ENCODE measurements at places on chromosomes 7 and 10.

DNA sequence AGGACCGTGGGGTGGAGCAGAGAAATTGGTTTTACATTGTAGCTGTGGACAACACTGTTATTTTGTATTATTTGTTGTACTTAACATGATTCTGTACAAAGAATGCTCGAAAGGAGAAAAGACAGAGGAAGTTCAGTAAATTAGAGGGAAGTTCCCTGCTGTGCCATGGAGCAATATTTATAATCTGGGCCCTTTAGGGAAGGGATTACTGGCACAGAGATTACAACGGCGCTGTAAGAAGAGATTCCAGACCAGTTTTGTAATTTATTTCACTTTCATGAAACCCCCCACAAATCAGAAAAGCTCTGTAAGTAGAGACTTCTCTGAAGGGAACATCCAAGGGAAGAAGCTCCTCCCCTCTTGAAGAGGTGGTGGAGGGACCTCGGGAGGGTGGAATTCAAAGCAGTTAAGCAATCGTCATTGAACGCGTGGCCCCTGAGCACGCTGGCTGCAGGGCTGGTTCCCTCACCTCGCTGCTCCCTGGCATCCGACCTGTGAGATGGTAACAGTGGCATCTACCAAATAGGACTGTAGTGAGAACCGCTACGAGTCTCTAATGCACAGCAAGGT lies 113.5 kb downstream of the KLF6 start:
- DNase-seq = no peak

GRCh38 chr10:101453791-101454718 lies 100.1 kb downstream of the BTRC start:
- DNase-seq = no peak

GRCh38 chr10:109959259-109960145 lies 36.2 kb upstream of the XPNPEP1 start:
- no peak for DNase-seq

GRCh38 chr7:91892821-91893340 lies 12.4 kb upstream of the MTERF1 start:
- DNase-seq = no peak

- DNase-seq = no peak
Measured at GRCh38 chr7:105963038-105963667, at the start of gene CDHR3. CDHR3 (plus strand) TSS chr7:105963264; CDS start chr7:105963319, 55 bp downstream.

DNA sequence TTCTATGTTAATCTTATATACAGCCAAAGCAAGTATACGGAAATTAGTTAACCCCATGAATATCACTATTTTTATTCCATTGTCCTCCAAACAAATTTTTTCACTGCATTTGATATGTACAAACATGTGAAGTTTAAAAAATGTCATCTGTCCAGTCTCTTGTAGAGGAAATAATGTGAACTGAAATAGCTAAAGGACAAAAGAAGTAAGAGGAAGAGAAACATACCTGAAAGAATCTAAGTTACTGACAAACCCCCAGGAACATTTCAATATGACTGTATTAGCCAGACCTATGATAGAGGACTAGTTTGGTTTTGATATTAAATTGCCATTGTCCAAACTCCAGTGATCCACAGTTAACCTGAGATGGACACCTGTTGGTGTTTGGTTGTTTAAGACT lies 80.6 kb downstream of the NRCAM start:
- no peak for DNase-seq

- DNase-seq = no peak
Measured at GRCh38 chr7:130393101-130393561, 12.8 kb downstream of the CPA1 start.

GRCh38 chr7:95675016-95675415 lies 78.7 kb upstream of the PDK4 start:
- no peak for DNase-seq

GRCh38 chr7:99699946-99700345 lies 20.1 kb upstream of the CYP3A5 start:
- DNase-seq = no peak

GRCh38 chr7:25313526-25313925 lies 85.2 kb upstream of the NPVF start:
- no peak for DNase-seq

DNA sequence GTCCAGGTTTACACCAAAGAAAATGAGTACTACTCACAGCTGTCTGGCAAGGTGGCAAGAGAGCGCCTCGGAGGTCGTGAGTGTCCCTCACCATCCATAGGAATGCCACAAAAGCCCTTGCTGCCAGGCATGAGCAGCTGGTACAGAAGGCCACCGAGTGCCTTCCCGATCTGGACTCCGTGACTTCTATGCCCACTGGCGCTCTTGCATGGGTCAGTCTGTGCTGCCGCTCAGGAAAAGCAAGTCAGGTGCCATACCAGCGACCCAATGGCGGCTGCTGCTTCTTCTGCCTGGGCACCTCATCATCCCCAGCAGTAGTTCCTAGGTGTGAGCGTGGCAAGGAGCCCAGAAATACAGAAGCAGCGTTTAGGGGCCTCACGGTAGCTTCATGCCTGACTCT lies 11.7 kb downstream of the TBXAS1 start:
- no peak for DNase-seq

DNA sequence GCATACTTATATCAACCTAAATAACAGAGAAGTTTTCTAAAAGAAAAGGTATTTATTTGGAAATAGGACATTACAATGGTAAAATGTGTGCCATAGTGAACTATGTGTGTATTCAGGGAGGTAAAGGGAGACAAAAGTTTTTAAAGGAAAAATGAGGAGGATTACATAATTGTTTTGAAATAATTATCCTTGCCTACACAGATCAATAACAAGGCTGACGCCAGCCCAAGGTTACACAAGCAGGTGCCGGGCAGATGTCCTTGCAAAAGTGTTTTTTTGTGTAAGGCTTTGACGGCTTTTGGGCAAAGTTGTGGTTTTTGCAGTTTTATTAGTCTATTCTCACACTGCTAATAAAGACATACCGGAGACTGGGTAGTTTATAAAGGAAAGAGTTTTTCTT lies 22.7 kb upstream of the SLC35B4 start:
- DNase-seq = no peak

- DNase-seq = no peak
Measured at GRCh38 chr7:85749696-85750453, 563.0 kb upstream of the SEMA3D start.

GRCh38 chr10:44749151-44749550 lies 162.0 kb upstream of the TMEM72 start:
- no peak for DNase-seq

- no peak for DNase-seq
Measured at GRCh38 chr7:24108906-24109376, 175.0 kb upstream of the NPY start.

- DNase-seq = no peak
Measured at GRCh38 chr7:30464231-30464671, 14.3 kb downstream of the NOD1 start.

DNA sequence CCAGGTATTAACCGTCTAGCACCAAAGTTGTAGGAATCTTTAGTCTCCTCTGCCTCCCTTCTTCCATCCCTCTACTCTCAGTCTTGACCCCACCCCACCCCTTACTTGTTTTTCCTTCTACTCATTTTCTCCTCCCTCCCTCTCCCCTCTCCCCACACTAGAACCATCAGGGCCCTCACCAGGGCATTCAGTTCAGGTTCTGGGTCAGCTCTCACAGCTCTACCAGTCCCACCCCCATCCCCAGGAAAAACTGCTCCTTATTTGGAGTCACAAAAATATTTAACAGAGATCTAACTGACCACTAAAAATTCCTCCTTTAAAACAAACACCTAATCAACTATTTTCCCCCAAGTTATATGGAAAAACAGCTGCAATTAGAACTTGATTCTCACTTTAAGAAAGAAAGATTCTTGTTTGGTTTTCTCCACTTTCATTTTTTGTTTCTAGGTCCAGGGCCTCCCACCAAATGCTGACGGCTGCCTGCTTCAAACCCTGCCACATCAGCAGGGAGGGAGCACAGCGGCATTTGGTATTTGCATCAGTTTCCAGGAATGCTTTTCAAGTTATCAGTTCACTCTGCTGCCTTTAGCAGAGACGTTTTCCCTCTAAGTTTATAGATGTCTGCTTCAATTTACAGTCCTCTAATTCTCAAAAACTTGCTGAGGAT lies 2.8 kb upstream of the COL1A2 start:
- DNase-seq = no peak

DNA sequence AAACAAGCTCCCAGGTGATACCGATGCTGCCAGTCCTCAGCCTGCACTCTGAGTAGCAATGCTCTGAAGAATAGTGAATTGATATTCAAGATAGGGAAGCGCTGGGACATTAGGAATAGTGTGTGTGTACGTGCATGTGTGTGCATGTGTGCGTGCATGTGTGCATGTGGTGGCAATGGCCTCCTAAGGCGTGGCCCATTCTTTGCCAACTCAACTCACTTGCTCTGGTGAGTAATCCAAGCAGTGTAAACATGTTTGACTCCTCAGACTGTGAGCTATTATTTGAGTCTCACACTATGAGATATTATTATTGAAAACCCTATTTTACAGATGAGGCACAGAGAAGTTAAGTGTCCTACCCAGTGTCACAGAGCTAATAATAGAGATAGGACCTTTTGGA lies 186.6 kb downstream of the RAB11FIP2 start:
- no peak for DNase-seq

- no peak for DNase-seq
Measured at GRCh38 chr7:131769241-131769640, 212.8 kb upstream of the PODXL start.

GRCh38 chr10:57161157-57161556 lies 800.1 kb upstream of the ZWINT start:
- no peak for DNase-seq

DNA sequence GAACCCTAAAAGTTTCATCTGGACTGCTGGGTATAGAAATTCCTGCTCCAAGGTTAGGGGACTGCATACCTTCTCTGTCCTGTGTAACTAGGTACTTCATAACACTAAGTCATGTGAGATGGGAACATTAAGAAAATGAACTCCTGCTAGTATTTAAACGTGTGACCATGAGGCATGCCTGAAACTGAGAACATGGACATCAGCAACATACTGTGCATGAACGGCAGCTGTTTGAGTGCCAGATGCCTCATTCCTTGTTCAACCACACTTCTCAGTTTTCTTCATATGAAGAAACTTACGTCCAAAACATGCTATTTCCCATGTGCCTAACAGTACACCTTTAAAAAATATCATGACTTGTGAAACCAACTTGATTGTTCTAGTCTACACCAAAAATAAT lies 88.5 kb downstream of the CREM start:
- no peak for DNase-seq

GRCh38 chr7:25073451-25073850 lies 51.6 kb downstream of the CYCS start:
- DNase-seq = no peak

DNA sequence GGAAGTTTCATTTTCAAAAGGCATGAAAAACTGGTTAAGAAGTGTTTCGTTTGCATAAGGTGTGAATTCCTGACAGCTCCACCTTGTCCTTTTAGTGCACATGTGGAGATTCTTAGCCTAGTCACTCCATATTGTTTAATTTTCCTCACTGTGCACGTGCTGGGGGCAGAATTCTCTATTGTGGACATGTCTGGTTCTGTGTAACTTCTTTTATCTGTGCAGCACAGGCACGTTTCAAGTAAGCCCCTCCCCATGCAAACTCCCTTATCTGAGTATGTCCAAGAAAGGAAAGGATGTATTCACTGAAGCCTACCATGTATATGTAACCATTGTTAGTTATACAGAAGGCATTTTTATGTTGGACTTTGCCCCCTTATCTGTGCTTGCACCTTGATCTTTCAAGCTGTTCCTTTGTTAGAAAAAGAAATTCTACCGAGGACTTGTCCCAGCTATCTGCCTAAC lies 1346.3 kb downstream of the REEP3 start:
- DNase-seq = no peak

DNA sequence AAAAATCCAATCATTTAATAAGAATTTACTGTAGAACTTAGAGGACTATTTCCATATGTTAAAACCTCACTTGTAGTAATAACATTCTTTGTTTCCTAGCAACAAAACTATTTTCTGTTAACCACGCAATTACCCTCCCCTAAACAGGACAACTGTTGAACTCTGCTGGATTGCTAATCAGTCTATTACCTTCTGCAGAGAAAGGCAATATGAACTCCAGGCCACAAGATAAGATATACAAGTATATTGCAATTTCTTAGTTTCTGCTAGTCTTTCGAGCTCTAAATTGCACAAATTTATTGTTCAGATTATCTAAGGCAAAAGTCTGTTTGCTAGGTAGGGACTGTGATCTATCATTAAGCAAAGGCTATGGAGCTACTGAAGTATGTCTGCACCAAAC lies 920.1 kb upstream of the LRRN3 start:
- DNase-seq = no peak

- DNase-seq = no peak
Measured at GRCh38 chr7:137297551-137298463, 45.7 kb downstream of the PTN start.

DNA sequence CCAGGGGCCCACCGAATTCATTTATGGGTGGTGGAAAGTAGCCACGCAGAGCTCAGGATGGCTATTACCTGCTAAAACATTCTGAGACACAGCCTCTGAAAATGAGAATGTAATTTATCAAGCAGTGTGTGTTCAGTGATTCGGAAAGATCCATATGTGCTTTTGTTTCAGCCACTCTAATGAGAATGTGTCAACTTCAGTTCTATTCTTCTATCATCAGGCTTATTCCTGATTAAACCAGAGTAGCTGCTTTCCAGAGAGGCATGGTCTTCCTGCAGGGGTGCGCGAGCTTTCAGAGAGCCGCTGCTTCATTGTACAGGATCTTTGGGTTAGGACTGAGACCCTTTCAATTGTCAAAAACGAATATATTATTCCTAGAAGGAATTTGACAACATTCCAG lies 167.6 kb downstream of the OTUD1 start:
- no peak for DNase-seq

DNA sequence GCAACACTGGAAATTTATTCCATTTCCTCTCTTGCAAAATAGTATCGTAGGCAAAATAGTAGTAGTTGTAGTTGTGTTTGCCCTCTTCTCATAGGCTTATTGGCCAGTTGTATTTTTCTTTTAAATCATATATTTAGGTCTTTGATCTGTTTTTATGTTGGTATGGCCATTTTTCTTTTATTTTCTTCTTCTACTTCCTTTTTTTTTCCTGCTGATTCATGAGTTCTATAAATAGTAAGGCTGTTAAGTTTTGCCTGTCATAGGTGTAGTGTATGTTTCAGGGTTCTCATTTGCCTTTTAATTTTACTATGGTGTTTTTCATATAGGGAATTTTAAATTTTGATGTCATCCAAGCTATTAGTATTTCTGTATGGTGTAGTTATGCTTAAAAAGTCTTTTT lies 25.4 kb upstream of the MRC1 start:
- no peak for DNase-seq

Data from stimulated activated CD8-positive, alpha-beta memory T cell treated with anti-CD3 and anti-CD28 coated beads, Interleukin-12 subunit alpha, Interleukin-12 subunit beta, amount 100 ng/mL, for 1 hour (primary cell).